ENCODE measurements at places on chromosomes 11 and 22.

DNA sequence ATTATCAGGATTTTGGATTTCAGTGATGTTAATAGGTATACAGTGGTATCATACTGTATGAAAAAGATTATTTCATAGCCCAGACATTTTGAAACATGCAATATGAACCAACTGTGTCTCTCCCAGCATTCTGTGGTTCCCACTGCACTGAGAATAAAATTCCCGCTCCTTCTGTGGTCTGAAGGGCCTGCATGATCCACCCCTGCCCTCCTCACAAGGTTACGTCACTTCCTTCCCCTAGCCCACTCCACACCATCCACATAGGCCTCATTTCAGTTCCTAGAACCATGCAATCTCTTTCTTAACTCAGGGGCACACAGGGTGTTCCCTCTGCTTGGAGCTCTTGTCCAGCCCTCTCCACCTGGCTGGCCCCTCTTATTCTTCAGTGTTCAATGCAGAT, 103.1 kb downstream of the TSPAN18 start:
- DNase-seq, result no peak

DNA sequence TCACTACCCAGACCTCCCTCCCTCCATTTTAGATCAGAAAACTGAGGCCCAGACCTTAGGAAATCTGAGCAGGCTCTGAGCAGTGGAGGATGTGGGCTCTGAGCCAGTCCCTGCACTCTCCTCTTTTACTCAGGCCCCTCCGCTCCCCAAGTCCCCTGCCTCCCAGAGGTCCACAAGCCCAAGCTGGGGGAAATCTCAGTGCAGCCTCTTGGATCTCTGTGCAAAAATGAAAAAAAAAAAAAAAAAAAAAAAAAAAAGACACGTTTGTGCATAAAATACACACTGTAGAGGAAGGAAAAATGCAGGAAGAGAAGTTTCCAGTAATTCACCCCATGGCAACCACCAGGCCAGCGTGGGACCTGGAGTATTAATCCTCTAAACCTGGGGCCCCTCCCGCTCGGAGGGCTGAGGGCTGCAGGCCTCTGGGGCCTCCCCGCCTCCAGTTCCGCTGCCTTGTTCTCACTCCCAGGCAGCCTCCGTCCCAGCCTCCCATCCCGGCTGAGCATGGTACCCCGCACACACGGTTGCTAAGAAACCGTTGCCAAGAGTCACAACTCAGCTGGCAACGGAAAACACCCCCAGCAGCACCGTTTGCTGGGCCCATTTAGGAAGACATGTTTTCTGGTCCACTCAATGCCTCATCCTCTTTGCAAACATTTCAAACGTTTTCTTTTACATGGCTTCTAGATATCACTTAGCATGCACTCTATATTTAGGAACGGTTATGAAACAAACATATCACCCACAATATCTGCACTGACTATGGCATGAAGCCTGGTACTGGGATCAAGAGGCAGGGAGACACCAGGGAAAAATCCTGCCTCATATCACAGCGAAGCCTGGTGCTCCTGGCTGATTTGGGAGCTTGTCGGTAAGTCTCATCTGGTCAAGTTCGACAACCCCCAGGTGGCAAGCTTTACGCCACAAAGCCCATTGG, 227.5 kb downstream of the CTTN start:
- peak; percentile 57 for DNase-seq

- no peak for DNase-seq
Measured at GRCh38 chr22:41481925-41482318, 13.0 kb downstream of the ACO2 start.

GRCh38 chr11:101586965-101587364, 3.2 kb upstream of the TRPC6 start:
- DNase-seq, result no peak

- no peak for DNase-seq
Measured at GRCh38 chr11:68461575-68461917, 994 bp downstream of the PPP6R3 start.

- peak; percentile 90 for DNase-seq
Measured at GRCh38 chr11:6405052-6405667, 13.7 kb downstream of the APBB1 start.

Measured in neural progenitor cell (in vitro differentiated cells).